ENCODE measurements at places on chromosomes 11 and 22.

- DNase-seq = no peak
These were observed 1.4 kb upstream of the RAB1B start for GRCh38 chr11:66267039-66267378.

DNA sequence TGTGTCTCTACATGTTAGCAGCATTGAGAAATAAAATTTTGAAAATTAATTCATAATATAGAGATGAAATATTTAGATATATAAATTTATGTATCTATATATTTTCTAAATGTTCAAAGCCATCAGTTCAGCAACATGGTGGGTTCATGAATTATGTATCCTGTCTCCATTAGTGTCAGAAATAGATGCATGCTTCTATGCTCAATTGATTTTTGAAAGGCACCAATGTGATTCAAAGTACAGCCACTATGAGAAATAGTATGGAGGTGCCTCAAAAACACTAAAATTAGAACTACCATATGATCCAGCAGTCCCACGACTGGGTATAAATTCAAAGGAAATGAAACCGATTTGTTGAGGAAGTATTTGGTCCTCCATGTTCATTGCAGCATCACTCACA, 128.6 kb upstream of the SYN3 start:
- DNase-seq = no peak

- DNase-seq = no peak
These were observed 35.3 kb downstream of the MMP13 start for GRCh38 chr11:102920118-102920684.

DNA sequence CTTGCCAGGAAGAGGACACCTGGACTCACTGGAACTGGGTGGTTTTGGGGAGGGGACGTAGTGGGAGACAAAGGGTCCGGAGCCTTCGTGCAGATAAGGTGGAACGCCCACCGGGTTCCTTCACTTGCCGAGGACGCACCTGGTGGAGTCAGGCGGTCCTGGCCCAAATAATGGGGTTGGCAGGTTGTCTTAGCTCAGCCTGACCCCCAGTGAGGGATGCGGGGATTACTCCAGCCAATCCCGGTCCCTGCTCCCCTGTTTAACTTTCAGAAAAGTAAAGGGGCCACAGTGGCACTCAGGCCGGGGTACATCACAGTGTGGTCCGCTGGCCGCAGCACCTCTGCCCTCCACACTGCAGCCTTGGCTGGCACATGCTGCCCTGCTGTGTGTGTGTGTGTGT, 18.0 kb downstream of the A4GALT start:
- no peak for DNase-seq

DNA sequence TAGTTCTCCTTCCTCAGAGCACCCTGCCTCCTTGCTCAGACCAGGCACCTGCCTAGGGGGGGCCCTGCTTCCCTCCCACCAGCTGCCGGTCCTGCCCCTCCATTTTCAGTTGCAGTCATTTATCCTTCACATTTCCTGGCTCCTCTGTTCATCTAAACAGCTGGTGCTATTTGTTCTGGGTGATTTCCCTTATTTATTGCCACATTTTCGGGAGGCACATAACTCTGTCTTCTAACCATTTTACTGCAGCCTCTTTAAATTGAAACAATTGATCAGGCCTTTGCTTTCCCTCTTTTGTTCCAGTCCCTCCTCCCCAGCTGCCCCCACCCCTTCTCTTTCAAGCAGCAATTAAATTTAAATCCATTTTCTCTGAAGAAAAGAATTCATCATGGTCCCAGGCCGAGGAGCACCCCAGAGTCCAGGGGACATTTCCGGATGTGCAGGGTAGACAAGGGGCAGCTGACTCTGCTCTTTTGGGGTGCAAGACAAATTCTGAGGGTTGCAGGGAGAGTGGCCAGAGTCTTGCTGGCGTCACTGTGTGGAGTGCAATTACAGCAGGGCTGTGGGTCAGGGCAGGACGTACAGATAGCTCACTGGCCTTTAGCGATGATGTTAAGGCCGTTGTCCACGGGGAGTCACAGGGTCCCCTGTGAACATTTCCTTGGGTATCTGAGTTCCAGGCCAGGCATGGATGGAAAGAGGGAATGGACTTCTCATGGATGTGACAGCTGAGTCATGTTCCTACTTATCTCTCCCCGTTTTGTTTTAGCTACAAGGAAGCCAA, 476.4 kb downstream of the TBC1D22A start:
- DNase-seq = no peak

DNA sequence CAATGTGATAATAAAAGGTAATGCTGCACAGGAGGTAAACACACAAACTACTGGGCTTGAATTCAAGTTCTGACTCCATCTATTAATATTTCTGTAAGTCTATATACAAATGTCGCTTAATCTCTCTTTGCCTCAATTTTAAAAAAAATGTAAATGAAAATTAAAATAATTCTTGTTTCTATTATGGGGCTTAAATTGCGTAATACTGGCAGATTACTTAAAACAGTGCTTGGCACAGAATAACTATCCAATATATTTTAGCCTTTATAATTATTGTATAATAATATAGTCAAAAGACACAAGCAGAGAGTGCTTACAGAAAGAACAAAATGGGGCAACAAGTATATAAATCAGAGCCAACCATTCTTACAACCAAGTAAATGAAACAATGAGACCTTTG, 489.1 kb downstream of the CNTN5 start:
- DNase-seq = no peak

GRCh38 chr22:50739279-50739691, 1.3 kb downstream of the ACR start:
- DNase-seq = no peak

GRCh38 chr11:11416917-11417316, 63.9 kb upstream of the CSNK2A3 start:
- no peak for DNase-seq

GRCh38 chr11:99571094-99571493, 550.3 kb downstream of the CNTN5 start:
- DNase-seq = no peak

GRCh38 chr11:69638941-69639681, 1.8 kb upstream of the CCND1 start:
- no peak for DNase-seq

- DNase-seq = no peak
These were observed 9.4 kb upstream of the AP1B1 start for GRCh38 chr22:29397791-29398190.

DNA sequence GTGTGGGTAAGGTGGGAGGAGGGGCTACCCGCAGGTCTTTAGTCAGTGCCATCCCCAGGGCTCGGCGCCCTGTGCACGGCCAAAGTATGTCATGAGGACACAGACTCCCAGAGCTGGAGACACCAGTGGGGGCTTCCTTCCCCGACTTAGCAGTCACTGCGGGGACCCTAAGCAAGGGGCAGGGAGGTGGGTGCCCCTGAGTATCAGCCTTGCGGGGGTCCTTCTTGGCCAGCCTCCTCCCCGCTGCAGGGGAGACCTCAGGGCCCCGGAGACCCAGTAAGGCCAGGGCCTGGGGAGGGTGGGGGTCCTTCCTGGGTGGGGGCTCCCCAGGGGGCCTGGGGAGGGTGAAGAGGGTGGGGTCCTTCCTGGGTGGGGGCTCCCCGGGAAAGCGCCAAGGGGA, 673.8 kb downstream of the BRD1 start:
- no peak for DNase-seq

DNA sequence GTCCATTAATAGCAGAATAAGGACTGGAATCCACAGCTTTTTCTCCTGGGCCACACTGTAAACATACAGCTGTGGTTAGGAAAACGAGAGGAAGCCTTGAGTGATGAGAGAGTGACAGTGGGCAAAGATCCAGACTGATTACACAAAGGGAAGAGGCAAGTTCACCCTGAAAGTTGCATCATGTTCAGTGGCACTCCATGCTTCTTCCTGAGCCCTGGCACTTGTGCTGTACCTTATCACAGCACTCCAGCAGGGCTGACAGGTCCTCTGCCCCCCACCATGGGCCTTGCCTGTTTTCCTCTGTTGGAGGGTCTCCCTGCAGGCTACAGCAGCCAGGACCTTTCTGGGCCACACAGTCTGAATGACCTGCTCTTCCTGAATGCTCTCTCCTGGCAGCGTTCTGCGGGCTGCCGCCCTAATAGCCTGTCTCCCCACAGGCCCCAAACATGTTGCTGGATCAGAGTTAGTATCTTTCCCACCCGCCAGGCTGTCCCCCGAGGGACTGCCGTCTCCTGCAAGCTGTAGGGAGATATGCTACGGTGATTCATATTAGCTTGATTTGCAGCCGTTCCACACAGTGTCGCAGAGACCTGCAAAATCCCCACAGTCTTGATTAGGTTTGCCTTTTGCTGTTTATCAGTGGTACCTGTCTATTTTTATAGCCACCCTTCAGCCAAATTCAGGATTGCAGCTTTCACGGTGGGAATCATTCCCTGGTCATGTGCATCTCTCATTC, 60.2 kb downstream of the NTM start:
- no peak for DNase-seq

- no peak for DNase-seq
These were observed 203.9 kb upstream of the BLID start for GRCh38 chr11:122319691-122320620.

DNA sequence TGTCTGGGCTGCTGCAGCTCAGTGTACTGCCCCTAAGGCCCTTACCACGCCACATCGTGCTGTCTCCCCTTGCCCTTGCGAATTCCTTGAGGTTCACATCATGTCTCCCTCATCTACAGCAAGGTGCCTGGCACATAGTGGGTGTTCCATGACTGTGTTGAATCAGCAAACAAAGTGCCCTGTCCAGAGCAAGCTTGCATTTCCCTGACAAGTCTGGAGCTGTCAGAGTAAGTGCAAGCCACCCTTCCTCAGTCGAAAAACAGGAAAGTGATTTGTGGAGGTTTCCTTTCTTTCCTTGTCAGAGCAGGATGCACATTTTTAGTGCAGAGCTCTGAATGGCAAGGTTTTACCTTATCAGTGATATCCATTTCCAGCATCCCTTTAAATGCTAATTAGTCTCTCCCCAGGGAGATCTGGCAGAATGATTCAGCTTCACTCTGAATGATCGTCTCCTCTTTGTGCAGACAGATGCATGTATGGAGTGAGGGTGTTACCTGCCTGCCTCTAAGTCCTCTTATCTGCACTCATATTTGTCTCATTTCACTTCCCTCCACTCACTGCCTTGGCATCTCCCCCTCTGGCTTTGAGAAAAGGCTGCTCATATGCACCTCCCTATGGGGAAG, 331.2 kb downstream of the TMEM135 start:
- no peak for DNase-seq

DNA sequence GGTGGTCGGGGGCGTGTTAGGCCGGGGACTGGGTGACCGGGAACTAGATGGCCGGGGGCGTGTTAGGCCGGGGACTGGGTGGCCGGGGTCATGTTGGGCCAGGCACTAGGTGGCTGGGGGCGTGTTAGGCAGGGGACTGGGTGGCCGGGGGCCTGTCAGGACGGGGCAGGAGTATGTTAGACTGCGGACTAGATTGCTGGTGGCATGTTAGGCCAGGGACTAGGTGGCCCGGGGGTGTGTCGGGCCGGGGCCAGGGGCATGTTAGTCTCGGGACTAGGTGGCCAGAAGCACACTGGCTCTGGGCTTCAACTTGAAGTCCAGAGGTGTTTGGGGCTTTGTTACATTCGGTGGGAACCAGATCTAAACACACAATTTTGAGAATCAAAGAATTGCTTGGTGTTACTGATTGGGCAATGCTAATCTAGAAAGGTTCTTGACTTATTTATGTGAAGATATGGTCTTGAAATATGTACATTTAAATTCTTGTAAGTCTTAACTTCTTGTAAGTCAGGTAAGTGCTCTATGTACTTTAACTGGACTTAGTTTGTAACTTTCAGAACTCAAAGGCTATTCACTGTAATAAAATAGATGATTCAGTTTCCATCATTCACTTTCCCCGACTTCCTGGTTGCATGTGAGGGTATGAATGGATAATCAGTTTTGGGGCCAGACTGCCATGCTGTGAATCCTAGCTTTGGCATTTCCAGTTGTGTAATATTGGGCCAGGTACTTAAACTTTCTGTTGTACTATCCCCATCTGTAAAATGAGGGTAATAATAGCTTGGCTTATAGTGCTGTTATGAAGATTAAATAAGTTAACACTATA, 1.1 kb downstream of the EXT2 start:
- no peak for DNase-seq

DNA sequence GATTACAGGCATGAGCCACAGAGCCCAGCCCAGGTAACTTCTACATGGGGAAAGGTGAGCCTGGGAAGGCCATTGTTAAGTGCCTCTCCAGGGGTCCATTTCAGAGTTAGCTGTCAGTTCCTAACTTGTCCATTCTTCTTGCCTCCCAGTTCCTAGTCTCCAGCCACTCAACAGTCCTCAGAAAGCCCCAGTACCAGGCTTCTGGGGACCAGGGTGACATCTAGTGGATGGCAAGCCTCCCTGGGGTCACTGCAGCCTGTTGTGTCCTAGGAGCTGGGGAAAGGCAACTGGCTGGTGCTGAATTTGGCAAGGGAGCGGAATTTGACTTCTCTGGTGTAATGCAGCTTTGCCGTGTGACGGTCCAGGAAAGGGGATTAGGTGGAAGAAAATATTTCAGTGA, 2.1 kb downstream of the LGALS12 start:
- DNase-seq = no peak

DNA sequence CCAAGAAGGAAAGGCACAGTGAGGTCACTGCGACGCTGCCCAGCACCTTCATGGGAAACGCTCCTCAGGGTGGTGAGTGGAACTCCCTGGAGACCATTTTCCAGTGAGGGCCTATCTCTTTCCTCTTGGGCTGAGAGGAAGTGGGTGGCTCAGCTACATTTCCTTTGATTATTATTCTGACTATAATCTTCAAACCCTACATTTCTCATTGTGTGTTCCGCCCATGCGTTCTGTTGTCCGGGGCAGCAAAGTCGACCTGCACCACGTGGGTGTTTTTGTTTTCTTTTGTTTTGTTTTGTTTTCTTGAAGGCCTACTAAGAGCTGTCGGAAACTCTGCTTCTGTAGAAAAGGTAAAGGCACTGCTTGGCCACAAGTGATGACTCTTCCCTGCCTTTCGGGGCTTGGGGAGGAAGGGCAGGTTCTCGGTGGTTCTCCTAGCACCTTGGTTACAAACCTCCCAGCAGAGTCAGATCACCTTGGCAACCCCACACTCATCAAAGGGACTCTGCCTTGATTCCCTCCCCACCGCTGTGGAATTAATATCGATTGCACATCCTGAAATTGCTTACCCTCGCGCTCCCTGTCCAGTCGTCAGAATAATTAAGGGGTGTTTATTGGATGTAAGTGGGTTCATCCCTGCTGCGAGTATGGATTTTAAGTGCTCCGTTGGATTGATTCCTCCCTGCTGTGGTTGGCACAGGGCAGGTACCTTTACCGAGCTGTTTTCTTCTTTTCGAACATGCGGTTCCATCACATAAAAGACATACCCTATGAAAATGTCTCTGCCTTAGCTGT, 7.3 kb downstream of the PARVB start:
- no peak for DNase-seq

- DNase-seq = no peak
These were observed 930.4 kb downstream of the TBC1D22A start for GRCh38 chr22:47692811-47693210.

DNA sequence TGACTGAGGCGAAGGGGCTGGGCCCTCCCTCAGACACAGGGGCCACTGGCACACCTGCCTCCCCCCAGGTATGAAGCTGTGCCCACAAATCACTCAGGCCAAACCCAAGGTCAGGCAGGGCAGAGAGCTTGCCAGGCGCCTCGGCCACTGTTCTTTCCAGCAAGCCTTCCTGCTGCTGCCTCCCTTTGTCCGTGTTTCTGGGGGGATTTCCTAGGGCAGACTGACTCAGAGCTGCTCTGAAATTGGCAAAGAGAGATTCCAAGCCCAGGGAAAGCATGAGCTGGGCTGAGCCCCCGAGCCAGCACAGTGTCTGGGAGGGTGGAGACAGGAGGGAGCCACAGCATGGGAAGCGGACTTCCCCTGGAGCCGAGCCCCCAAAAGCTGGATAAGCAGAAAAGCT, 33.2 kb downstream of the PPP2R1B start:
- DNase-seq = no peak

- DNase-seq = peak; percentile 6
These were observed 72.8 kb upstream of the KCNQ1OT1 start for GRCh38 chr11:2772544-2773031.

- no peak for DNase-seq
These were observed 17.0 kb downstream of the MRPL48 start for GRCh38 chr11:73804712-73805111.

Data from activated effector memory CD4-positive, alpha-beta T cell treated with Interleukin-2 at 50 U/mL for 16 hours (primary cell).